Effector memory CD4-positive, alpha-beta T cell (primary cell): ENCODE measurements at places on chromosomes 2 and 18.

DNA sequence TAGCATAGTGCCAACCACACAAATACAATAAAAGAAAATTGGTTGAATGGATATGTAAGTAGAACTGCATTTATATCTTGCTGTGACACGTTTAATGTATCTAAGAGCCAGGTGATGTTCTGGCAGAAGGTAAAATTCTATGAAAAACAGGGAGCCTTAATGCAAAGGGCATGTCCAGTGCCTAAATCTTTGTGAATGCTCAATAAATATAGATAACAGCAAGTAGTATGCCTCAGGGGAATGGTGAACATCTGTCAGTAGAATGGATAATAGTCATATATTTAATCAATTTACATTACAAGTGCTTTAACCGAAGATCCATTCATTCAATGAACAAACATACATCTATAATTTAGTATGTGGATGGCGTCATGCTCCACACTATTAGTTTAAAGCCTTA, 43.7 kb upstream of the NYAP2 start:
- DNase-seq = no peak

GRCh38 chr2:26859622-26860021, 11.7 kb downstream of the DPYSL5 start:
- no peak for DNase-seq

DNA sequence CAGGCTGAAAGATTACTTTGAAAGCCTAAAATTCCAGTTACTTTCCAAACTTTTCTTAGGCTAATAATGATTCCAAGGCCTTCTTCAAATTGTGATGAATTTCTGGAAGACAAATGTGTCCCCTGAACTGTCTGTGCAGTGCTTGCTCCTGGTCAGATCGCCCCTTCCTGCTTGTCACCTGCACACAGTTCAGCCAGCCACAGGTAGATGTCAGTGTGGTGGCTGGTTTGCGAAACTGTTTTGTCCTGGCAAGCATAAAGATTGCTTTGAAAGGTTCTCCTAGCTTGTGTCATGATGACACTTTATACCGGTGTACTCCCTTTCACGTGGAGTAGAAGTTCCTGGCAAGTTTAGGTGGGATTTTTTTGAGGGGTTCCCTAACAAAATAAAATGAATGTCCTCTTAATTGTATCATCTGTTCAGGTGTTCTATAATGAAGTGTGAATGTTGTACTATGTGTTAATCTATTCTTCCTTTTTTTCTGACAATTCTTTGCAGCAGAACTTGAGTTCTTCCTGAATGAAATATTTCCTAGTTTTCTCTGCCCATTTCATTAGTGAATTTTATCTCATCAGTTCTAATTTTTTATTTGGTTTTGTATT, 298.8 kb downstream of the ZNF407 start:
- peak; percentile 7 for DNase-seq

DNA sequence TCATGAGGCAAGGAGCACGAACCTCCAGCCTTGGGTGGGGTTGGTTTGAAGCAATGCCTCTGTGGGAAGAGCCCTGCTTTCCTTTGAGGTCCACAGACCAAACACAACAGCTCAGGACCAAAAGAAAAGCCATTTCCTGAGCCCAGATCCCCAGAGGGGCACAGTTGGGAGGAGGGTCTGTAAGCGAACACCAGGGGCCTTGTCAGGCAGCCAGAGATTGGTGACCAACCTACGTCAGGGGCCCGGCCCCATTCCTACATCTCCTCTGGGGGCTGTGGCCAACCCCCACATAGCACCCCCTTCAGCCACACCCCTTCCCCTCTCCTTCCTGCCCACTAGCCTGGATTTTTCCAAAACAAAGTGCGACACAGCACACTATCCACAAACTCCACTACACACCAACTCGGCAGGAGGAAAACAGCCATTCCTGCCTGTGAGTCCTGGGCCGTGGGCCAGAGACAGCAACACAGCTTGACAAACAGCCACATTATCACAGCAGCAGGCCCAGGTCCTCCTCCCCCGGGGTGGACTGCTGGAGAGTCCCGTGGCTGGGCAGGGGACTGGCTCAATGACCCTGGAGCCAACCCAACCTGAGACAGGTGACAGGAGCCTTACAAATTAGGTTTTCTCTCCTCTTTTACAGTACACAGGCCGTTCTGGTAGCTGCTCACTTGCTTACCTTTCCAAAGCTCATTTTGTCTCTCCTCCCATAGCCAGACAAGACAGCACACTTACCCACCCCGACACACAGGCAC, 98.8 kb downstream of the TNS1 start:
- DNase-seq = no peak

DNA sequence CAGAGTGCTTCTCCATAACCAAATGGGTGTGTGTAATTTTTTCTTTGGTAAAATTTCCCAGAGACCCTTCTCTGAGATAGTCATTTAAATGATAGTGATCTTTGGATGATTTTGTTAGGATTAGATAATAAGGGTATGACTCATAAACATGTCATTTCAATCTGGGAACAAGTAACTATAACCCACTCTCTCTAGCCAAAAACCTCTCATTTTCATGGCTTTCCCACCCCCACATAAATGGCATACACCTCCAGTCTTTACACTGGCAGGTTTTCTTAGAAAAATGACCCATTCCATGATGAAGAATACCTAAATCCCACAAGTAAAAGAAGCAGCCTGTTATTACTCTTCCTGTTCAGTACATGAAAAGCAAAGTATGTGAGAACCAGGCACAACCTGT, 572.0 kb upstream of the ZEB2 start:
- DNase-seq = no peak

DNA sequence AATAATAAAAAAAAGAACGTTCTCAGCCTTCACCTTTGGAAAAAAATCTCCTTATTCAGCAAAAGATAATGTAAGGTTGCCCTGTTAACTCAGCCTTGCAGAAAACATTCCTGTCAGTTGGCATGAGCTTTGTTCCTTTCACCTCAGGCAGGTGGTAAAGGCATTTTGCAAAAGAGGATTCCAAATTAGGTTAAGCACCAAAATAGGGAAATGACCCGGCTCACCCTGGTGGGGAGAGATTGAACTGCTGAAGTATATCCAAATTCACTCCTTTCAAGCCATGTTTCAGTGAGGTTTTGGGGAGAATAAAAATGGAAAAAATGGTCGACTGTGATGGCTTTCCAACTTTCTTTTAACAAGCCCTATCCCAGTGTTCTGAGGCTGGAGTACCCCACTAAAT, 1988.8 kb upstream of the PIK3C3 start:
- DNase-seq = no peak

DNA sequence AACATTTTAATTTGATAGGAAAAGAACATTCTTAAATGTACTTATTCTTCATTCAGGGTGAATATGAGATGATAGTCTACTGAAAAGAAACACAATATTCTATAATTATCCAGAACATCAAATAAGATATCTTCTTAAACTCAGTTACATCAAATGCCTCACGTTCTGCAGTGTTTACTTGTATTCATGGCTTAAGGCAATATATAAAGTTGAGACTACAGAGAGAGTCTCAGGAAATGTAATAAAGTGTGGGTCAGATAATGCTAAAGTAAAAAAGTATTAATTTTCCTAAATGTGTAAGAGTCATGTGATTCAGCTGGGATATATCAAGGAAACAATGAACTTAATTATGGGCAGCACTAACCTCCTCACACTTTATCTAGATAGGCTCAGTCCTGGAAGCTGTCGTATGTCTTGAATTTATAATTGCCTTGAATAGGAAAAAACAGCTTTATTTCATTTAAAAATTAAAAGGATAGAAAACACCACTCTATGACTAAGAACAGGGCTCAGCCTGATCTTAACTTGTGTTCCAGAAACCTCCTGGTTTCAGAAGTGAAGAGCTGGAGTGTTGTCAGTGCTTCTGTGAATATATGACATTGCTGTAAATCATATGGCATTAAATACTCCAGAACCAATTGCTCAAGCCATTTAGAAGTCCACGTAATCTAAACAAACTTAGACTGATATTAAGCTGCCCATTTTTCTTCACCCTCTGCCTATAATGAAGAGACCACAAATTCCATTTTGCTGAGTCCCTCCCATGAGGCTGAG, 240.2 kb downstream of the FSIP2 start:
- no peak for DNase-seq

DNA sequence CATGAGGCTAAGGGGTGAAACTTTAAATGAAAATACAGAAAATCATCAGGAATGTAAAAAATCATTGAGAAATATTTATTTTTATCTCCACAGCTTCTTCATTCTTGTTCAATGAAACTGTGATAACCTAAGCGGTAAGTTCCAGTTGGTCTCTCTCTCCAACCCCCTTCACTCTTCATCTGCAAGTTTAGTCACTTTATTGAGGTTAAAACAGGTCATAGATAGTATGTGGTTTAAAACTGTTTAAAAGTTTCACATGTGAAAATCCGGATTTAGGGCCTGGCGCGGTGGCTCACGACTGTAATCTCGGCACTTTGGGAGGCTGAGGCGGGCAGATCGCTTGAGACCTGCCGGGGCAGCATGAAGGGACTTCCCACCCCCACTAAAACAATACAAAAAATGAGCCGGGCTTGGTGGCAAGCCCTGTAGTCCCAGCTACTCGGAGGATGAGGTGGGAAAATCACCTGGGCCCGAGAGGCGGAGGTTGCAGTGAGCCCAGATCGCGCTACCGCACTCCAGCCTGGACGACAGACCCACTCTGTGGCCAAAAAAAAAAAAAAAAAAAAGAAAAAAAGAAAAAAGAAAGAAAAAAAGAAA, 1.6 kb upstream of the PHLPP1 start:
- DNase-seq = no peak

GRCh38 chr2:241975593-241976284, 106.2 kb downstream of the RTP5 start:
- DNase-seq = no peak

DNA sequence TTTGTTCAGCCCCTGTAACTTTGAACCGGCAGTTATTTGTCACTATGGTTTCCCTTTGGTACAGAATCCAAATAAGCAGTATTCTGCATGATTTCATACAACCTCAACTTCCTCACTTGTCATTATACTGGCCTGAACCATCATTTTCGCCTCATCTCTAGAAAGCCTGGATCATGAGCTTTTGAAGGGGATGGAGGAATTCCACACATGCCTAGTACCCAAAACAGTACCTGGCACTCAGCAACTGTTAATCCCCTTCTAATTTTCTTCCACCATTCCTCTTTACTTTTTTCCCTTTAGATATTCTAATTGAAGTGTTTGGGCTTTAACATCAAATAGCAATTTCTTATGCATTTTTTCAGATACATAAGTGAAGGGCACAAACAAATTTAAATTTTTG, 1574.4 kb upstream of the NXPH2 start:
- no peak for DNase-seq
